ENCODE measurements at places on chromosomes 12 and 14.

- DNase-seq = no peak
These were observed 19.8 kb downstream of the SNX6 start for GRCh38 chr14:34610101-34610500.

DNA sequence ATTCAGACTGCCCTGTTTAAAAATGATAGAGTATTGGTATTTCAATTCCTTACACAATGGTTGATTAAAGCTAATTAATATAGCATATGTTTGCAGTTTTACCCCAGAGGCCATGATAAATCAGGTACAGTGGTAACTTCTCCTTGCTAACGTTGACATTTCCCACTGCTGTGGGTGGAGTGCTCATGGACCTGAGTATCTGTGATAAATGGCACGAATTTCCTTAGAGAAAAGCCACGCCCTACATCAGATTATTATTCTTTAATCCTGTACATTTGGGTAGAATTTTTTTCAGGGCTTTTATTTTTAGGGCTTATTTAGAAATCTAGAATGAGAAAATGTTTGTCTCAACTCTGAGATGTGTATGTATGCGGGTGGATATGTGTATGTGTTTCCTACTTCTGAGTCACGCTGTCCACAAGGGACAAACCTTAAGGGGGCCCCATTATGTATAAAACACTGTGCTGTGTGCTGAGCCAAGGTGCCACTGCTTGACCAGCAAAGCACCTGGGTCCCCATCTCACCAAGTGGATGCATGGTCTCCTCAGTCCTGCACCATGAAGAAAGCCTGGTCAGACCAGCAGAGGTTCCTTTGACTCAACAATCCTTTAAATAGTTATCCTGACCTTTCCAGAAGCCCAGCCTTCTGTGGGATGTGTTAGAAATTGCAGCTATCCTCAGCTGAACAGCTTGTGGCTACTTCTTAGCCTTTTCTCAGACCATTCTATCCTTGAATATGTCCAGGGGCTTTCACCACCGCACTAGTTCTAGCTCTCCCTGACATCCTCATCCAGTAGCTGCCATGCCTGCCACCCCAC, 57.9 kb upstream of the STK38L start:
- DNase-seq = no peak

- DNase-seq = peak; percentile 59
These were observed 14.7 kb downstream of the GPR68 start for GRCh38 chr14:91229743-91230200.

DNA sequence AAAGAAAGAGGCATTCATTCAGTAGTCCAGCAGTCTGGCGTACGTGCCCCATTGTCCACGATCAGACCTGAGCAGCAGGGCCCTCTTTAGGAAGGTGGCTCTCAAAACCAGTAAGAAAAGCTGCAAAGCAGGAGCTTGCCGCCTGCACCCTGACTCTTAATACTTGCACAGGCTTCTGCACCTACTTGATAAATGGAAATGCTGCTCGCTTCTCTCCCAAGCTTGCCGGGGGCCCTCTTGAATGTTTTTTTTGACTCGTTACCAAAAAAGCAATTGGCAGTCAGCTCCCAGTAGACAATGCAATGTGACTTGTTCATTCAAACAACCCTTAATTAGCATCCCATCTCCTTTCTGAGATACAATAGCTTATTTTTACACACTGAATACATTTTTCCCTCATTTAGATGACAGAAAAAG, 27.2 kb upstream of the PTPRB start:
- DNase-seq = no peak

- DNase-seq = peak; percentile 4
These were observed 25.9 kb downstream of the PPP4R3A start for GRCh38 chr14:91484186-91484585.

DNA sequence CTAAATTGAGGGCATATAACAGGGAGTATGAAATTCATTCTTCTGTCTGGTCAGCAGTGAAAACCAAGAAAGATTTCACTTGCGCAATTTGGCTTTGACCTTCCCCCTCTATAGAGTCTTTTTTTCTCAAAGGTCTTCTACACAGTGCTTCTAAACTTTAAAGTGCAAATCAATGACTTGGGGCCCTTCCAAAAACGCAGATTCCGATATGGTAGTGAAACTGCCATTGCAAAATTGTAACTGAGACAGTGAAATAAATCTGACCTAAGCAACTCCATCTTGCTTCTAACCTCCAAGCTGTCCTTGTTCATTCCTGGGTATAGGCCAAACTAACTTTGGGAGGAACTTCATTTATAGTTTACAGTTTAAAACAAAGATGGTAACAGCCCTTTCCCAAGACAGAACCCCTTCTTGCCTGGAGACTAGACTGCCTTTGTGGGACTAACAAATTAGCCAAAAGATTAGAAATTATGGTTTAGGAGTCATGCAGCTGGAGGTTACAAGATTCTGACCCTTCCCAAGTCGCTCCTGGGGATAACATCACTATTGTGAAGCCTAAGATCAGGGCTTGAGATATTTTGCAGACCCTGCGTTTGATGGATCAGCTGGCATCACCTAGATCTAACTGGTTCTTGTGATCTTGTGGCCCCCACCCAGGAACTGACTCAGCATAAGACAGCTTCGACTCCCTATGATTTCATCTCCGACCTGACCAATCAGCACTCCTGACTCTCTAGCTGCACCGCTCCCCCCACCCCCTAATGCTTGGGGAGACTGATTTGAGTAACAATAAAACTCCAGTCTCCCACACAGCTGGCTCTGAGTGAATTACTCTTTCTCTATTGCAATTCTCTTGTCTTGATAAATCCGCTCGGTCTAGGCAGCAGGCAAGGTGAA, 5.0 kb downstream of the SLC25A21 start:
- no peak for DNase-seq

DNA sequence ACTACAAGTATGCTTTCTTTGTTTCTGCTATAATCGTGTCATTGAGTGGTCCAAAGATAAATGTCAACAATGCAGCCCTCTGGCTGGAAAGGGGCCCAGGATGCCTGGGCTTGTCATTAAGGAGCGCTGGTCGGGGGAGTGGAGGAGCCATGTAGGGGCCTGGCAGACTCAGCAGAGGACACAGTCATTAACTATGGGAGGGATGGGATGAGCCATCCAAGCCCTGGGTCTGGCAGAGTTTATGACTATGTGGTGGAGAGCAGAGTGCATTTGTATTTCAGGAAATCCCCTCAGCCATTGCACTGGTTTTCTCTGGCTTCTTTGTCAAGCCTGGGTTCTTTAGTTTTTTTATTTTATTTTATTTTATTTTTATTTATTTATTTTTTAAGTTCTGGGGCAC, 243.1 kb downstream of the C12orf75 start:
- DNase-seq = no peak

DNA sequence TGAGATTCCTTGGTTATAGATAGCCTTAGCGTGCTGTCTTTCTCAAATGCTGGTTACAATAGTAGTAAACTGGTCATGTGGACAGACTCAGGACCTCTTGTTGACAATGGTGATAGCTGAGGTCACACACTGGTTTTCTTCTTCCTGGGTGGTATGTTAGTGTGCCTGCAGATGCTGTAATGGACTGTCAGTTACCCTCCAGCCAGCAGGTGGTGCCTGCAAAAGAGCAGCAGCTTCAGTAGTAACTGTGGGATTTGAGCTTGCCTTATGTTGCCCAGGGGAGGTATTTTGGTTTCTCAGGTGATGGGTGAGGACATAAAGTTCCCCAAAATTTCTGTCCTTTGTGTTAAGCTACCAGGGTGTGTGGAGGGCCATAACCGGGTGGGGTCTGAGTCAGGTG, 33.7 kb upstream of the SCAF11 start:
- DNase-seq = no peak

DNA sequence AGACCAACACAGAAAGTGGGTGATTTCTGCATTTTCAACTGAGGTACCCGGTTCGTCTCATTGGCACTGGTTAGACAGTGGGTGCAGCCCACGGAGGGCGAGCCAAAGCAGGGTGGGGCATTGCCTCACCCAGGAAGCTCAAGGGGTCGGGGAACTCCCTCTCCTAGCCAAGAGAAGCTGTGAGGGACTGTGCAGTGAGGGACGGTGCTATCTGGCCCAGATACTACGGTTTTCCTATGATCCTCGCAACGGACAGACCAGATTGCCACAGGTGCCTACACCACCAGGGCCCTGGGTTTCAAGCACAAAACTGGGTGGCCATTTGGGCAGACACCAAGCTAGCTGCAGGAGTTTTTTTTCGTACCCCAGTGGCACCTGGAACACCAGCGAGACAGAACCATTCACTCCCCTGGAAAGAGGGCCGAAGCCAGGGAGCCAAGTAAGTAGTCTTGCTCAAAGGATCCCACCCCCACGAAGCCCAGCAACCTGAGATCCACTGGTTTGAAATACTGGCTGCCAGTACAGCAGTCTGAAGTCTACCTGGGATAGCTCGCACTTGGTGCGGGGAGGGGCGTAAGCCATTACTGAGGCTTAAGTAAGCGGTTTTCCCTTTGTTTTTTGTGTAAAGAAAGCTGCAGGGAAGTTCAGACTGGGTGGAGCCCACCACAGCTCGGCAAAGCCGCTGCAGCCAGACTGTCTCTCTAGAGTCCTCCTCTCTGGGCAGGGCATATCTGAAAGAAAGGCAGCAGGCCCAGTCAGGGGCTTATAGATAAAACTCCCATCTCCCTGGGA, 25.5 kb upstream of the NAA30 start:
- no peak for DNase-seq

- DNase-seq = no peak
These were observed 18.8 kb downstream of the STYX start for GRCh38 chr14:52748647-52749292.

- no peak for DNase-seq
These were observed 101.9 kb downstream of the SETD3 start for GRCh38 chr14:99378782-99379214.

DNA sequence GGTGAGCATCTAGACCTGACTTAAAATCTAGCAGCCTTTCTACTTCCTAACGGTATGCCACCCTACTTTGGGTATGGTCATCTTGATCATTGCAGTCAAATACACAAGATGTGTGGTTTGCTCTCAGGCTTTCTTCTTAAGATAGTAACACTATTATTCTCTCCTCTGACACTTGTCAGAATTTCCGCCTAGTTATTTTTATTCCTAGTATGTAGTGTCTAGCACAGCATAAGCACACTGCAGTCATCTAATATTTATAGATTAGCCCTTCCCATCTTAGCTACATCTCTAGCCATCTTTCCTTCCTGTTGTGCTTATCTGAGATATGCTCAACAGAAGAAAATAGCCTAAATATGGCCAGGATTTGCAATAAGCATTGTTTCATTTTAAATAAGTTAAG, 180.1 kb downstream of the C12orf50 start:
- no peak for DNase-seq

DNA sequence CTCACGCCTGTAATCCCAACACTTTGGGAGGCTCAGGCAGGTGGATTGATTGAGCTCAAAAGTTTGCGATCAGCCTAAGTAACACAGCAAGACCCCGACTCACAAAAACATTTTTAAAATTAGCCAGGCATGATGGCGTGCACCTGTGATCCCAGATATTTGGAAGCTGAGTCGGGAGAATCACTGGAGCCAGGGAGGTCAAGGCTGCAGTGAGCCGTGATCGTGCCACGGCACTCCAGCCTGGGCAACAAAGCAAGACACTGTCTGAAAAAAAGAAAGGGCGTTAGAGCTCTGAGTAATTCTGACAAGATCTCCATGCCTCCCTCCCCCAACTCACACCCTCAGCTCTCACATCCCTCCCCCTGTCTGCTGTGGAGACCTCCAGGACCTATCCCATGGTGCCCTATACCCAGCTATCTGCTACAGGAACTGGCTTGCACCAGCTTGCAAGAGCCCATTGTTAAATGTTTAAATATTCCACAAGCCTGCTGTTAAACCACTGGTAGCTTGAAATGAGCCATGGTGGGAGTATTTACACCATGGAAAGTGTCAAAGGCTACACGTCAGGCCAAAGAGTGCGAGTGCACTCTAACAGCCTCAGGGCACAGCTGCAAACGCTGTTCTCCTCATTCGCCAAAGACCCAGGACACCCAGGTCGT, 35.1 kb upstream of the PPP2R5C start:
- no peak for DNase-seq

Measured in activated CD4-positive, alpha-beta T cell treated with anti-CD3 and anti-CD28 coated beads for 4 hours (primary cell).